ENCODE measurements at places on chromosomes 4 and X.
A peak's percentile ranks its signal among the peaks of the same experiment; 100 is the strongest.

DNA sequence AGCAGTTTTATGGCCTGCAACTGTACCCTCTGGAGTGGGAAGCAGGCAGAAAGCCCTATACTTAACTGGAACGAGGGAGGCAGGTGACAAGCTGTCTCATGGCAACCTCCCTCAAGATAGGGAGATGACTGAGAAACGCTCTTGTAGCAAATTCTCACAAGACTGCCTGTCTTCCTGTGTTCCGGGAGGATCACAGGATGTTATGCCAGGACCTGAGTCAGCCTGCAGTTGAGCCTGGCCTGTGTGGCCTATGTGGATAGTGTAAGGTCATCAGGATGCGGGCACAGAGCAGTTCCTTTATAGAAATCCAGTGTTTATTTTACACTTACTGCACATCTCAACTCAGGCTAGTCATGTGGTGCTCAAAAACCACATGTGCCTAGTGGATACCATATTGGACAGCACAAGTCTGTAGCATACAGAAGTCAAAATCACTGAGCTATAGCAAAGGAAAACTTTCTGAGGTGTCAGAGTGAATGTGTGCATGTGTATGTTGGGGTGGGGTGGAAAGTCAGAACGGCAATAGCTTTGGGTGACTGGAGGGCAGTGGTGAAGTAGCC lies 25.2 kb downstream of the TAF7L start:
- peak; percentile 2 for DNase-seq

GRCh38 chr4:7630568-7631287 lies 196.0 kb upstream of the PSAPL1 start:
- peak; percentile 94 for DNase-seq

GRCh38 chr4:140113653-140114052 lies 40.3 kb downstream of the MAML3 start:
- no peak for DNase-seq

DNA sequence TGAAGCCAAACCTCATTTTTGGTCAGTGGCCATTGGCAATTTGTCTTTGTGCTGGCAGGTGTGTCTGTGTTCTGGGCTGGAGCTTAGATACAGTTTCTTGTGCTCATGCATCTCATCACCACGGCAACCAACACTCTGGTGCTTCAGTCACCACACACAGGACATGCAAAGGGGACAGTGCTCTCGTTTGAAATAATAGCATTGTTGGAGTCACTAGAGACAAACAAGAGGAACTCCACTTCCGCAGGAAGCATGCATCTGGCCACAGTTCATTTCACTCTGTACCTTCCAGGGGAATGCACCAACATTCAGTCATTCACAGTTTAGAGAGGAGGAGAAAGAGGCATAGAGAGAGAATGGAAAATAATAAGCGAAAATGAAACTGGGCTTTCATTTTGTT lies 267.4 kb downstream of the ANK2 start:
- no peak for DNase-seq

DNA sequence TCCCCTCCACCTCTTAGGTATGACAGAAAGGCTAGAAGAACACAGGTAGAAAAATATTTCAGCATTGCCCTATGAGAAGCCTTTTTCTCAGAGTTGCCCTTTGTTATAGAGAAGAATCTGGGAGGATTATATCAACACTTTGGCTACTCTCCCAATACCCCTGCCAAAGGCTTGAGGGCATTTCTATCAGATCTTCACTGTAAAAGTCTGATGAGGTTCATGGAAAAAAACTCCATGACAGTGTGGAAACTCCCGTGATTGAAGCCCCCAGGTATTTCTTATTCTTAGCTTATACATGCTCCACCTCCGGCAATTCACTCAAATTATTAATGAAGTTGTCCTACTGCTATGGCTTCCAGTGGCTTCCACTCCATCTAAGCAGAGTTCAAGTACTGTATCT lies 753.6 kb downstream of the CENPC start:
- no peak for DNase-seq

DNA sequence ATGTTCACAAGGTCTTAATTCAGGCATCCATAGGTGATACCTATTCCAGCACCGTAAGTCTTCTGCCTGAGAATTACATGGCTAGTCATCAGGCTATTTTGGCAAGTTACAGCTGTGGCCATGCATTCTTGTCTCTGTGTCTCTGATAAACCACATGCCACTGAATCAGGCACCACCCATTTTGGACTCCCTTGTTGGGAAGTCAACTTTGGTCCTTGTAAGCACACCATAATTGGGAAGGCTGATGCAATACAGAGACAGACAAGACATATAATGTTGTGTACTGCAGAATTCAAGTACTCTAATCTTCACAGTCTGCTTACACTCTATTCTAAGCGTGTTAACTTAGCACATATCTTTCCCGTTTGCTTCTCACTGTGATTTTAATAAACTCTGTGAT lies 483.7 kb upstream of the FTHL17 start:
- DNase-seq = no peak

DNA sequence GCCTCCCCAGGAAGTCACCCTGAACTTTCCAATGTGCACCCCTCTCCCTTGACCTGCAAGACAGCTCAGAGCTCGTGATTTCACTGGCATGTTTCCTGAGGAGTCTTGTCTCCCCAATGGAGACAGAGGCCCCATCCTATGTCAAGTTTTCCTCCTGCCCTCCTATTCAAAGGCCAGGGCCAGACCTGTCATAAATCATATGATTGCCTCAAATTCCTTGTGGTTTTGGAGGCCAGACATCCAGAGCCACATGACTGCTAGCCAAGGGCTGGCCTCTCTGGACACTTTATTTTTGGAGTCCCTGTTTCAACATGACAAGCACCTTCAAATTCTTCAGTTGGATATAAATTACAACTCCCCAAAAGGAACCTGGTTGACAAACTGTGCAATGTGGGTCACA lies 76.0 kb upstream of the TFDP3 start:
- DNase-seq = no peak

- DNase-seq = no peak
Observed at GRCh38 chr4:94959307-94959706, 201.6 kb downstream of the BMPR1B start.

All from T1000 (cell line).